Retina (tissue), 1 donor: ENCODE measurements at places on chromosomes 7 and 10.

DNA sequence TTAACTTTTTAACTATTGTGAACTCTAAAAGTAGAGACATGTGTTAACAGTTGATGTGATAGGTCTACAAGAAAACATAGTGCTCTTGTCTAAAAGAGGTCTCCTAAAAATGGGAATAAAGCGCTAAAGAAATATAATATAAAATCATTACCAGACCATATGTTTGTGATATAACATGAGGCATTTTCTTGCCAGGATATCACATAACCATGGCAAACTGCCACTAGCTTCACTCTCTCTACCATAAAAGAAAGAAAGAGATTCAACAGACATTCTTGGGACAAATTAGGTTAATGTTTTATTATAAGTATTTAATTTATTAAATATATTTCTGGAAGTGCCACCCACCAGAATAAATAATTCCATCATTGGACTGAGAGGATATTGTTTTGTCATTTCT lies 115.0 kb downstream of the TMEM26 start:
- DNase-seq, result no peak

- DNase-seq, result no peak
Observed at GRCh38 chr7:99762680-99763327, 21.2 kb downstream of the CYP3A4 start.

GRCh38 chr7:129615018-129615417 lies 3.5 kb downstream of the NRF1 start:
- DNase-seq, result no peak

DNA sequence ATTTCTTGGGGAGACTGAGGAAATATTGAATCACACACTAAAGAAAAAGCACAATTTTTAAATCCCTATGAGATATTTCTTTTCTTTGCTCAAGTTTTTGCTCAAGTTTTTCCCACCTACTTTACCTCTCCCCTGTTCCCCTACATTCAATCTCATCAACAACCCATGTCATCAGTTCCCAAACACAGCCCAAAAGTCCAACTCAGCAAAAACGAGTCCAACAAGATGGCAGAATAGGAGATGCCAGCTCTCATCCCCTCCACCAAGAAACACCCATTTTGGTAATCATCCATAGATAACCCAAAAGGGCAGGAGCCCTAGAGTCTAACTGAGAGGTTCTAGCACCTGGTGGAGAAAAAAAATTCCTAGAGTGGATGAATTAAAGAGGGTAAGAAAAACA lies 152.5 kb upstream of the GHITM start:
- DNase-seq, result no peak

- no peak for DNase-seq
Observed at GRCh38 chr7:22677680-22678079, 49.3 kb upstream of the IL6 start.

- no peak for DNase-seq
Observed at GRCh38 chr7:111474723-111475418, 87.4 kb downstream of the IMMP2L start.

DNA sequence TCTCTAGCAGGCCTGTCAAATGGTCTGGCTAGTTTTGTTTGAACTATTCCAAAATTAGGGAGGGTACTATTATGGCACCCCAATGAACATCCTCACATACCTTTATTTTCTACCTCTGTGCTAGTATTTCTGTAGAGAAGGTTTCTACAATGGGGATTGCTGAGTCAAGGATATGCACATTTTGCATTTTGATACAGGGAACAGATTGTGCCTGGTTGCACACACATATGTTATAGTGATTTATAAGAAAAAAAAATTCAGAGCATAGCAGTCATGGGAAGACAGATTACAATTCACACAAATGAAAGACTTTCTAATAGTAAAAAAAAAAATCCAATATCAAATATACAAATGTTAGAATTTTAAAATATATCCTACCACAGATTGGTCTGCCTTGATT lies 14.1 kb upstream of the NRBF2 start:
- DNase-seq, result no peak

DNA sequence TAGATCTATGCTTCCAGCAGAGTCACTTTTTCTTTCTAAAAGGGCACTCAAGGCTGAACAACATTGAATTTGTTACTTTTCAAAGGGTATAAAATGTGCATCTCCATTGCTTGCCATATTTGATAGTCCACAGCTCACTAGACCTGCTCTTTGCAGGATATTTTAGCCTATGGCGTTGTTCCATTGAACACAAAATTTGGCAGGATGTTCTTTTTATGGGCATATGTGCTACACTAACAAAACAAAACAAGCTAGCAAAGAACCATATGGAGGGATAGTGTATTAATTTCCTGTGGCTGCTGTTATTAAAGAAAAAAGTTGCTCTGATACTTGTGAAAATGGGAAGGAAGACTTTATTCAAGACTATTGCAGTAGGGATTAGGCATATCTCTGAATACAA lies 828.7 kb downstream of the TYW1 start:
- DNase-seq, result no peak

DNA sequence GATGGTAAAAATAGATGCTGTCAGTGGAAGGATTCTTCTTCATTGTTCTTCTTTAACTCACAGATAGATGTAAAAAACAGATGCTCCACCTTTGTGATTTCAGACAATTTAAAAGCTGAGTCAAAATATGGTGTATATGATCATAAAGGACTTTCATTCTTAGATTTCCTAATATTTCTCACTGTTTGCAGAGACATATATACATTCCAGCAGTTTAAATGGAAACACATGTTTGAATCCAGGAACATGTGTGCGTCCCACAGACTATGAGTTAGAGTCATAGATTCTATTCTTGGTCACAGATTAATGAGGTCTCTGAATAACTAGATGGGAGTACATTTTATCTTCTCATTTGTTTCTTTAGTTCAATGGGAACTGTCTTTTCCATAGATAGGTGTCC lies 109.6 kb downstream of the BICC1 start:
- no peak for DNase-seq

GRCh38 chr10:14658331-14659127 lies 116.2 kb downstream of the FAM107B start:
- DNase-seq, result no peak

GRCh38 chr7:138316421-138317043 lies 143.5 kb upstream of the TRIM24 start:
- no peak for DNase-seq

DNA sequence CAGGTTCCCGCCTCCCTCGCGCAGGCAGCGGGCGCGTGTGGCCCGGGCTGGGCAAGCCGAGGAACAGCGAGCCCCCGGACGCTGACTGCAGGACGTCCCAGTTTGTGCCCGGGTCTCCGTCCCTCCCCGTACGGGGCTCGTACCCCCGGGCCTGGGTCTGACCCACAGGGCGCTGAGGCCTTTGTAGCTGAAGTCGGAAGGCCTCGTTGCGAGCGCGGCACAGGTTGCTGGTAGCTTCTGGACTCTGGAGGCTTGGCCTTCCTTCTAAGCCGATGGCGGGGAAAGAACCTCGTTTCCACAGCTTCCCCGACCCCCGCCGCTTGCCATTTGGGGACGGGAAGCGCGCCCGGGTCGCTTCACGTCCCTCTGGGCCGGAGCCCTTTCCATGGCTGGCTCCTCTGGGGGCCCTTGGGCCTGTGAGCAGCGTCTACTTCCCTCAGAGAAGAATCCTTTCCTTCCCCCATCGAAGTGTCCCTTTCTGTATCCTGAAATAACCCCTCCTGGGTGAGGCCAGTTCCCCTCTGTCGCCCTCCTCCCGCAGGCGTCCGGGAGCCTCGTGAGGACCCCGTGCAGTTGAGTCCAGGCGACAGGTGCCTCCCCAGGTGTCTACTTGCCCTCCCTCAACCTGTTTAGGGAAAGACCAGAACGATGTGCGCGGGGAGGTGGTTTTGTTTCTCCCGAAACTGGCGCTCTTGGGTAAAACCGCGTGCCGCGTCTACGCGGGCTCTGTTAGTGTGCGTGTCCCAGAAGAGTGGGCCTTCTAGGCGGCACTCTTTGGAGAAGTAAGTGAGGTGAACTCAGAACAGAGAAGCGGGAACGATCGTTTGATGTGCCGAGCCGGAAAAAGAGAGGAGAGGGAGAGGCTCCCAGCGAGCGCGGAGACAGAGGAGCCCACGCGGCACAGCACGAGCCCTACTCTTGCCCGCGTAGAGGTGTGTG lies 9.3 kb downstream of the EVX1 start:
- DNase-seq, result peak; percentile 89

- DNase-seq, result no peak
Observed at GRCh38 chr10:113179265-113179664, 229.2 kb downstream of the TCF7L2 start.

DNA sequence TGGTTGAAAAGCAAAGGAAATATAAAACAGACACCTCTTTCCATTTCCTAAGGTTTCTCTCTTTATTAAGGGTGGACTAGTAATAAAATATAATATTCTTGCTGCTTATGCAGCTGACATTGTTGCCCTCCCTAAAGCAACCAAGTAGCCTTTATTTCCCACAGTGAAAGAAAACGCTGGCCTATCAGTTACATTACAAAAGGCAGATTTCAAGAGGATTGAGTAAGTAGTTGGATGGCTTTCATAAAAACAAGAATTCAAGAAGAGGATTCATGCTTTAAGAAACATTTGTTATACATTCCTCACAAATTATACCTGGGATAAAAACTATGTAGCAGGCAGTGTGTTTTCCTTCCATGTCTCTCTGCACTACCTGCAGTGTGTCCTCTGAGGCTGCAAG lies 154.4 kb upstream of the LANCL2 start:
- DNase-seq, result no peak

DNA sequence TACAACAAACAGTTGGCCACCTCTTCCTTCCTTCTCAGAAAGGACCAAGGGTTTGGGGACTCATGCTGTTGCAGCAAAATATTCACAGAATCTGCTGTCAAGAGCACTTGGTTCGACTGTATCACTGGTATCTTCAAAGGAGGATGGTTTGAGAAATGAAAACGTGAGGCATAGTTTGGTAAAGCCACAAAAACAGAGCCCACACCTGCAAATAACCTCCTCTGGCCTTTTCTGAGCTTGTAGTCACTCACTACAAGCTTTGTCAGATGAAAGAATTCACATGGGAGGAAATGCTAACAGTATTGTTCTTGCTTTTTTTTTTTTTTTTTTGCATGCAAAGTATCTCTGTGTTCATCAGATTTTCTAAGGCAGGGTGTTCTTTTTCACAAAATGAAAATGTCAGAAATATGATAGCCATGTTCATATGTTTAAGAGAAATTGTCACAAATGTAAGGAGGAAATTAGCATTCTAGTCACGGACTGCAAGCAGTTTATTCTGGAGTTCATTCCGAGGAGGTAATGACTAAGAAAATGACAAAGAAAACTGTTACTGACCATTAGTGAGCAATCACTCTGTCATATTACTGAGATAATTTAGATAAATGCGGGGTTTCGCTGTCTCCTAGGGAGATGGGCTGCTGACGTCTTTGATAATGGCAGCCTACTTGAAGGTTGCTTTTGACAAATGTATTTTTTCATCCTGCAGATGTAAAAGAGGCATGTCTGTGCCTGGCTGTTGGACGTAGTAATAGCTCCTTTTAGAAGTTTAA lies 117.8 kb upstream of the MYO3A start:
- peak; percentile 26 for DNase-seq

DNA sequence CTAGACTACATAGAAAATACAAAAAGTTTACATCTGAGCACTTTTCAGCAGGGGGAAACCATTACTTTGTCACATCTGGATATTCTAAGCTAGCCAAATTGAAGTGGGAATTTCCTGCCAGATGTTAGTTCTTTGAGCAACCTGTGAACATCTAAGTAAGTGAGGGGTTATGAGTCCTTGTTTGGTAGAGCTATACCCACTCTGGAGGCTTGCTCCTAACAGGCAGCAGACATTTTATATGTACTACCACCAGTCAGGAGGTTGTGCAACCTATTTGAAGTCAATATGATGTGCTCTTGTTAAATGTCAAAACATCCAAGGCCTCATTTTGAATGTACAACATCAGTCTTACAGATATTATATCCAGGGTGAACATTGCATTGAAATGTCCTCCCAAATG lies 143.3 kb upstream of the KAT6B start:
- no peak for DNase-seq

DNA sequence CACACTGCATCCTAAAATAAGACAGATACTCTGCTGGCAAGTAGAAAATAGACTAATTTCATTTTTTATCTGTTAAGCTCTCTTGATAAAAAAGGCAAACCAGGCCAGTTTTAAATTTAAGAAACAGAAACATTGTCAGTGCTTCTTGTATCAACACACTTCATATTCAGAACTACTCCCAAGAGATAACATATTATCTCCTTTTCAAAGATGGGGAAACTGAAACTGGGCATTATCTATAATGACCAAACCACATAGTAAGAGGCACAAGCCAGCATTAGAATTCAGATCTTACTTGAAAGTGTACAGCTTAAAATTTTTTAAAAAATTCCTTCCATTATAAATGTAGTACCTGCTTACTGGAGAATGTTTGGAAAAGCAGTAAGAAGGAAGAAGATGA lies 14.7 kb downstream of the SRI start:
- no peak for DNase-seq

DNA sequence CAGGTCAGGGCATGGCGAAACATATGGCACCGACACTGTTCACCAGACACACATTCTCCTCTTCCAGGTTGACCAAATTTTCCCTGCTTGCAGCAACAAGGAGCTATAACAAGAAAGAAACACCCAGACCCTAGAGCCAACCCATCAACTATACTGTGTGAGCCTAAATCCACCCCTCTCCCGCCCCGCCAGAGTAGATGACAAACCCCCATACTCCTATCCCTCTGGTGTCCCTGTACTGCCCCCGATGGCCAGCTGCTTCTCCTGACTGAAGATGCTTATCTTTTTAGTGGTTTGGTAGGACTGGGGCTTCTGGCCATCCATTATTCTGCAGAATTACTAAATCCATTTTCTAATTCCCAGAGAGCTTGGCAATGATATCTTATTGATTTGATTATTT lies 70.1 kb upstream of the EEPD1 start:
- no peak for DNase-seq

DNA sequence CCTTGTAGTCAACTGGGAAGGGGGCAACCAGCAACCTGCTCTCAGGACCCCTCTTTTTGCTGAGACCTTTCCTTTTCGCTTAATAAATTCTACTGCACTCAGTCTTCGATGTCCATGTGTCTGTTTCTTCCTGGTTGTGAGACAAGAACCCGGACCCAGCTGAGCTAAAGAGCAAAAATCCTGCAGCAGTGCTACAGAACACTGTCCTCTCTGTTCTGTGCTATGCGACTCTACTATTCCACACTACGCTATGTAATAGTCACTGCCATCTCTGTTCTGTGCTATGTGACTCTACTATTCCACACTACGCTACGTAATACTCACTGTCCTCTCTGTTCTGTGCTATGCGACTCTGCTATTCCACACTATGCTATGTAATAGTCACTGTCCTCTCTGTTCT lies 34.3 kb downstream of the DIP2C start:
- DNase-seq, result no peak

DNA sequence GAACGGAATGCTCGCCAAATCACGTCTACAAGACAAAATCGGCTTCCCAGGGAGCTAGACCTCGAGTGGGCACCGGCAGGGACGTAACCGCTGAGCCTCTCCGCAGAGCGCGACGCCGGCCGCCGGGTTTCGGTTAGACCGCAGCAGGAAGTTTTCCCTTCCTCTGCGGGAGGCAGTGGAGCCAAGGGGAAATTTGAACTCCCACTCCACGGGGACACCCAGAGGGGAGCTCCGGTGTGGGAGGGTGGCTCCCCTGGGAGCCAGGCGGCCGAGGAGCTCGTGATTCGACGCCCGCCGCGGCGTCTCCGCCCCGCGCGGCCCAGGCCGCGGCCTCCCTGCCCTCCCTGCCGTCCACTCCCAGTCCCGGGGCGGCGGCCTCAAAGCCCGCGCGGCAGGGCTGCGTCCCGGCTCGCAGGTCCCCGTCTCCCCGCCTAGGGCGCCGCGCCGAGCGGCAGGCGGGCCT lies 426 bp downstream of the SYPL1 start:
- DNase-seq, result peak; percentile 87

GRCh38 chr7:31054608-31055278 lies 2.6 kb downstream of the ADCYAP1R1 start:
- no peak for DNase-seq

- DNase-seq, result no peak
Observed at GRCh38 chr10:31926160-31926559, 2.5 kb downstream of the ARHGAP12 start.
